KBM-7 (cell line): ENCODE measurements at places on chromosomes 12 and 14.

GRCh38 chr14:78758333-78758732 lies 588.2 kb downstream of the NRXN3 start:
- peak; percentile 46 for DNase-seq

GRCh38 chr12:120668091-120668867 lies 18.7 kb upstream of the MLEC start:
- no peak for DNase-seq

DNA sequence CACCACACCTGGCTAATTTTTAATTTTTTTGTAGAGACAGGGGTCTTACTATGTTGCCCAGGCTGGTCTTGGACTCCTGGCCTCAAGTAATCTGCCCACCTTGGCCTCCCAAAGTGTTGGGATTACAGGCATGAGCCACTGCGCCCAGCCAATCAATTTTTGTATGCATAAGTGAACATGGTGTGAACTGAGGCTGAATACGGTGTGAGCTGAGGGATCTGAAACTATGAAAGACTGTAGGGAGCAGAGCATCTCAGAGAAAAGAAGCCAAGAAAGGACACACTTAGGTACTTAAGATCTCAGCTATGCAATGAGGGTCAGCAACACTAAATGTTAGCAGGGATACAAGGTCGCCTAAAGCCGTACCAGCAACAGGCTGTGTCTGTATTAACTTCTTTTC lies 54.1 kb downstream of the KSR2 start:
- no peak for DNase-seq

- no peak for DNase-seq
Observed at GRCh38 chr14:69711881-69712560, 54.9 kb upstream of the SRSF5 start.

GRCh38 chr14:99216191-99216590 lies 55.8 kb downstream of the BCL11B start:
- DNase-seq = no peak

DNA sequence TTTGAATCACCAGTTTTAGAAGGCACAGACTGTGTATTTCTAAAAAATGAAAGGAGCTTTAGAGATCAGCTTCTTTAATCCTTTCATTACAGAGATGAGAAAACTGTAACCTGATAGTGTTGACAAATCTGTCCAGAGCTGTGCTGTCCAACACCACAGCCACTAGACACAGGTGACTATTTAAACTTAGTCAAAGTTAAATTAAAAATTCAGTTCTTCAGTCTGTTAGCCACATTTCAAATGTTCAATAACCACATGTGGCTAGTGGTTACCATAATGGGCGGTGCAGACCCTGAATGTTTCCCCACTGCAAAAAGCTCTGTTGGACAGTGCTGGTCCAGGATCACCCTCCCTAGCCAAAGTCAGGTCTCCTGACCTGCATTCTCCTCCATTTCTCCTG lies 21.6 kb downstream of the DAD1 start:
- DNase-seq = no peak
